ENCODE measurements at places on chromosomes 5 and 9.

DNA sequence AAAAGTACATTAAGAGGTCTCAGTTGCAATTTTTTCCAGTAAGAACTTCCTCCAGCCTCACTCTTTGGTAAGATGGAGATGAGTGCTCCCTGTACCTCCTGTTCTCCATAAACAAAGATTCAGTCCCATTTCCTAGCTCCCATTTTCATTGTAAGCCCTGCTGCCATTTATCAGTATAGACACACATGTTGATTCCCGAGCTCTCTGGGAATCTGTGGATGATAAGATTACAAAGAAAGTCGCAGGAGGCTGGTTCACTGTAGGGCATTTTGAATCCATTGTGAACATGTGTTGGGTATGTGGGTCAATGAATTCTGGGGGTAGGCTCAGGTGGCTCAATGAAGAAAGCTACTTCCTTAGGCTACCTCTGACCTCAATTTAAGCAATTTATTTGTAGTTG, 36.7 kb downstream of the RGMB start:
- DNase-seq = no peak

DNA sequence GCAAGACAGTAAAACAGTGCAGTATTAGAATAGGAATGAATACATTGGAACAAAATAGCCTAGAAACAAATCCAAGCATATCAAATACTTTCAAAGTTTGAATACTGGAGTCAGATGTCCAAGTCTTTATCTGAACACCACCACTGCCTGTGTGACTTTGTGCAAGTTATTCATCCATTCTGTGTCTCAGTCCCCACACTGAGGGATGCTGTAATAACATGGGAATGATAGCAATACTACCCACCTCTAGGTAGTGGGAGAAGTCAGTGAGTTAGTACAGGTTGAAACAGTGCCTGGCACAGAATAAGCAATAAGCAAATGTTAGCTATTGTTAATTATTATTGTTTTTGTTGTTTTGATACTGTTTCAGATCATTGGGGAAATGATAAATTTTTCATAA, 130.9 kb downstream of the SUSD1 start:
- no peak for DNase-seq

DNA sequence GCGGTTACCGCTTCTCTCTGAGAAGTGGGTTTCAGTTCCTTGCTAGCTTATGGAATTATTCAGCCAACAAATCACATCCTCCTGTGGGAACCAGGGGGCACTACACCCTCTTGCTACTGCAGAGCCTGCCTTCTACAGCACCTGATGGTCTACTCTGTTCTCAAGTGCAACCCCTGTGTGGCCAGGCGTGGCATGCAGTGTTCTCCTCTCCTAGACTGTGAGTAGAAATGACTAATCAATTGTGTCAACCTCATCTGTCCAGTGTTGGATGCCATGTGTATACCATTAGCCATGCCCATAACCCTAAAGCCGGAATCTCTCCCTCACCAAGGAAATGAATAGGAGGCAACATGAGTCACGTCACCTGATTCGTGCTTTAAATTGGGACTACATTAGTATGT, 117.2 kb upstream of the LIFR start:
- DNase-seq = no peak

DNA sequence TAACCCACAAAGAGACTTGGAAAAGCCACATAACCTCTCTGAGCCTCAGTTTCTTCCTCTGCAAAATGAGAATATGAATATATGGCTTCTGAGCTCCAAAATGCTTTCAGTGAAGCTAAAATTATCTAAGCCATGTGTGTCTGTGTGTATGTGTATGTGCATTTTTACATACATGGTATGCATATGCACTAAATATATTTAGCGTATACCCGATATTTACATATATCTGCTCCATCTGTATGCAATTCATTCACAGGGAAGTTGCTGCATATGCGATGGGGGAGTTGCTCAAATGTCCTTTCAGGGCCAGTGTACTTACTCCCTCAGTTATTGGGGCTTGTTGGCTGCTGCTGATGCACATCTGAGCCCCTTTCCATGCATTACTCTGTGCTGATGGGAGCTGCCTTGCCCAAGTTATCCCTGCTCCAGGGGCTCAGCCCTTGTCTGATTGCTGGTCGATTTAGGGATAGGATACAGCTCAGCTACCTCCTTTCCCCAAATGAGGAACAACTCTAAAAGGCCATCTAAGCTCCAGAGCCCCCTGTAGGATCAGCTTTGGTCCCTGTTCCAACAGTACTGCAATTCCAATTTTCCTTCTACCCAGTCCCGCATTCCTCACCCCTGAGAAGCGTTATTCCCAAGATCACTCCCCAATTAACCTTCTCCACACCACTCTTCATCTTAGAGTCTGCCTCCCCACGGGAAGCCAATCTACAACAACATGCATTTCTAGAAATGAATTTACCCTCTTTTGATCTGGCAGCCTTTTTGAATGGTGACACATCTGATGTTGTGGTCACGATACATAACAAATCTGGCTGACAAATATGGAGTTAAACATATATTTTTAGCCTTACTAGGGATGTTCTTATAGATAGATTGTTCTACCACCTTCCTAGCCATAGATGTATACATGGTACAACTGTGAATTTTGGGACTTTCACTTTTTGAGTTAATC, 15.9 kb downstream of the RHOBTB3 start:
- DNase-seq = no peak

- no peak for DNase-seq
Measured at GRCh38 chr5:43573058-43573457, 16.2 kb upstream of the PAIP1 start.

- DNase-seq = no peak
Measured at GRCh38 chr5:157611571-157612476, 36.2 kb upstream of the ADAM19 start.

GRCh38 chr5:32058101-32058500, 116.0 kb downstream of the GOLPH3 start:
- DNase-seq = no peak

- DNase-seq = no peak
Measured at GRCh38 chr9:21095561-21095960, 17.8 kb upstream of the IFNB1 start.

- DNase-seq = no peak
Measured at GRCh38 chr5:136910625-136911024, 545.3 kb upstream of the TRPC7 start.

GRCh38 chr9:76624391-76625048, 139.7 kb upstream of the PCA3 start:
- DNase-seq = no peak

- DNase-seq = no peak
Measured at GRCh38 chr5:167950126-167950721, 341.2 kb upstream of the WWC1 start.

- DNase-seq = no peak
Measured at GRCh38 chr5:128287740-128288139, 204.2 kb downstream of the SLC12A2 start.

DNA sequence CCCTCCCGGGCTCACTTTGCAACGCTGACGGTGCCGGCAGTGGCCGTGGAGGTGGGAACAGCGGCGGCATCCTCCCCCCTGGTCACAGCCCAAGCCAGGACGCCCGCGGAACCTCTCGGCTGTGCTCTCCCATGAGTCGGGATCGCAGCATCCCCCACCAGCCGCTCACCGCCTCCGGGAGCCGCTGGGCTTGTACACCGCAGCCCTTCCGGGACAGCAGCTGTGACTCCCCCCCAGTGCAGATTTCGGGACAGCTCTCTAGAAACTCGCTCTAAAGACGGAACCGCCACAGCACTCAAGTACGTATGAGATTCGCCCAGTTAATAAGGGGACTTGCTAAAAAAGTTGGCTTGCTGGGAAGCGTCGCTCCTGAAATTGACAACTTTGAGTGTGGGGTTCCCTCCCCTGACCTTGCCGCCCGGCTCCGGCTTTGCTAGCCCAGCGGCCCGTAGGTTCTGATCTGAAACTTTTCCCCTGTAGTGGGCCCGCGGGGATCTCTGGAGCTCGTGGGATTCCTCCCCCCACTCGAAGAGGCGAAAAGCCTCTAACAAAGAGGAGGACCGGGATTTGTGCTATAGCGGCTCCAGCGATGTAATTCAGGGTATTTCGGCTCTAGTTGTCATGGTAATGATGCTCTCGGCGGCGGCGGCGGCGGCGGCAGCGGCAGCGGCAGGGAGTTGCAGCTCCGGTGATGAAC, 572 bp downstream of the NR4A3 start:
- DNase-seq = no peak

GRCh38 chr9:113349445-113350094, at the start of gene BSPRY:
TSS of gene BSPRY (plus strand) at chr9:113349541. CDS start at chr9:113349580, 39 bp downstream.
- DNase-seq = no peak
